ENCODE measurements at places on chromosomes 11 and 22.
A peak's percentile ranks its signal among the peaks of the same experiment; 100 is the strongest.

DNA sequence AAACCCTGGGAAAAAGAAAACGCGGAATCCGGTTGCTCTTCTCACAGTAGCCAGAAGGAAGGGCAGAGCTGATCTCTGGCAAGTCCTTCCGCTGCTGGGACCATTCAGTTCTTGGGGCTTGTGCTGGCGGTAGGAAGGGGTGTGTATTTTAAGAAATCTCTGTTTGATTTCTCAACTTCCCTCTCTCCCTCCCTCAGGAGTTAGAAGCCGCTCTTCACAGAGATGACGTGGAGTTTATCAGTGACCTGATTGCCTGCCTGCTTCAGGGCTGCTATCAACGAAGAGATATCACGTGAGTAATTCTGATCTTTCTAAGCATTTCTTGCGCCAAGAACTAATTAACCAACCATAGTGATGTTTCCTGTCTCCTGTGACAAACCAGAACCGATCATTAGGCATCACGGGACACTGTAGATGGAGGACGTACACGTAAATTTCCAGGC is 85.9 kb upstream of the SLC25A18 start:
- DNase-seq = no peak

- DNase-seq = no peak
Measured at GRCh38 chr22:44703255-44703870, 1.4 kb downstream of the PRR5 start.

- DNase-seq = no peak
Measured at GRCh38 chr11:63747011-63747410, 21.6 kb downstream of the ZFTA start.

DNA sequence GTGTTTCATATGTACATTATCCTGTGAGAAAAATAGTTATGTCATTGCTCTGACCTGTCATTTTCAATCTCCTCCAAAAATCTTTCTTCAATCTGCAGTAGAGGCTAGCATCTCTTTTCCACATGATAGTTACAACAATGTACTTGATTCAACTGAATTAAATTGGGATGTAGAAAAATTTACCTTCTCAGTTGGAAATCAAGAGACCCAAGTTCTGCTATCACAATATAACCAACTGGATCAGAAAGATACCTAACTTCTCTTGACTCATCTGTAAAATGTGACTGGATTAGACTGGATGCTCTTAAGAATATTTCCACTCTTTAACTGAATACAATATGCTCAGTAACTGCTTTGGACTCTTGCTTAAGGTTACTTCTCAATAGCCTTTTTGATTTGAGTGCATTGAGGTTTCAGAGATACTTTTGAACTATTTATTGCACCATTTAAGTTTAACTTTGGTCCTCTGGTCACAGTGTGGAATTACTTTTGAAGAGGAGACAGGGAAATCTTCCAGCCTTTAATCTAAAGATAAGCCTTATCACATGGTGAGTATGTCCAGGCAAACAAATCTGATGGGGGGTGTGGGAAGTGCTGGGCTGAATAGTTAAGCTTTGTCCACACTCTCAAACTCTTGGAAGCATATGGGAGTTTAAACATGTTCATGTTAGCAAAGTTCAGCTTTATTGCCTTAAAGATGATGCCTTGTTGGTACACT is 82.3 kb downstream of the YAP1 start:
- DNase-seq = no peak

GRCh38 chr11:62190011-62190410 is at the start of gene SCGB1D1:
TSS of gene SCGB1D1 (plus strand) at chr11:62190216. CDS start at chr11:62190285, 69 bp downstream.
- no peak for DNase-seq

GRCh38 chr22:11628651-11629511 is 3899.1 kb upstream of the OR11H1 start:
- no peak for DNase-seq

DNA sequence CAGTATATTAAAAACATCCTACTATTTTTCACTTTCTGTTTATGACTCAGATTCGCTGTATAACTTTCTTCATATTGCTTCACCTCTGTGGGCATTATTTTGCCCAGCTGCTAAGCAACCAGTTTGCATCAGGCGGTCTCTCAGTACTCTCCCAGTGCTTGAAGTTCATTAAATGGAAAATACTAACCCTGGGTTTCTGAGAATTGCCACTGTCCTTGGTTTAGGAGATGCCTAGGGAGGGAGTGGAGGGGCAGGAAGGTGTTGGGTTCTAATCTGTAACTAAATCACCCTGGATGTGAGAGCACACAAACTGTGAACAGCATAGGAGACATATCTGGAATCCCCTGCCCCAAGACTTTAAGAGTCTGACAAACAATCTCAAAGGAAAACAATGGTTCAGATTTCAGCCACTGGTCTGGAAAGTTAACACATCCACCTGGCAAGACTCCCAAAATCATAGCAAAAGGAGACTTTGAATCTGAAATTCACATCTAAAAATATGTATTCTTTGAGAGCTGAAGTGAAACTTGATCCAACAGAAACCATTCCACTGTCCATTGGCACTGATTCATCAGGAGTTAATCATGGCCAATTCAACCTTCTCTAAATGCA is 540.0 kb downstream of the SOX6 start:
- no peak for DNase-seq

DNA sequence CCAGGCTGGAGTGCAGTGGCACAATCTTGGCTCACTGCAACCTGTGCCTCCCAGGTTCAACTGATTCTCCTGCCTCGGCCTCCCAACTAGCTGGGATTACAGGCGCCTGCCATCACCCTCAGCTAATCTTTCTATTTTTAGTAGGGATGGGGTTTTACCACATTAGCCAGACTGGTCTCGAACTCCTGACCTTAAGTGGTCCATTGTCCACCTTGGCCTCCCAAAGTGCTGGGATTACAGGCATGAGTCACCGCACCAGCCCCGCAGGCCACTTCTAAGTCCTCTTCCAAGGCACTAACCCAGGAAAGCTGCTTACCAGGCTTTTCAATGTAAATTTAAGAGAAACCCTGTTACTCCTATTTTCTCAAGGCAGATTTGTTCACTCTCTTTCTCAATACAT is 50.4 kb downstream of the DENND5A start:
- DNase-seq = no peak

GRCh38 chr11:46983598-46983997 is 47.0 kb downstream of the CSTPP1 start:
- no peak for DNase-seq

DNA sequence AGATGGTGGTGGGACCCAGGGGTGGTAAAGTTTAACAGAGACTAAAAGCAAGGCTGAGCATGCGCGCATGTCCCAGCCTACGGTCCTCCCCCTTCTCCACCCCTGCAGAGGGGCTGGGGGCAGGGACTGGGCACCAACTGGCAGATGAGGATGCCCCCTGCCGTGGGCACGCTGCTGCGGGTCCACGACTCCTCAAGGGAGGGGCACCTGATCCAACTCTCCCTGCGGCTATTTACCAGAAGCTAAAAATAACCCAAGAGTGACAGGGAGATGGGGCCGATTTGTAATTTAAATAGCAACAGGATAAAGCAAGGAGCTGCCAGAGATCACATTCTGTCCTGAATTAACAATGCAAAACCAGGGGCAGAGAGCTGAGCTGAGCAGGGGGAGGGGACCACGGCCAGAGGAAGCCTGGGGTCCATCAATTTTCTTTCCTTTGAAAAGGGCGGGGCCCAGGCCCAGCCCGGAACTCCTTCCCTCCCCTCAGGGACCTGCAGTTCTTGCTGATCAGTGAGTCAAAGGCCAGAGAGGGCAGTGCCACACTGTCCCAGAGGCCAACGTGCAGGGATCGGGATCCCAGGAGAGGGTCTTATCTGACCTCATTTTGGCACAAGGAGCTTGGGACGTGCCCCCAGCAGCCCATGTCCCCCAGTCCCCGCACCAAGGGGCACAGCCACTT is 8.1 kb upstream of the DGKZ start:
- no peak for DNase-seq

GRCh38 chr11:117643606-117644300 is 153.3 kb downstream of the DSCAML1 start:
- no peak for DNase-seq

DNA sequence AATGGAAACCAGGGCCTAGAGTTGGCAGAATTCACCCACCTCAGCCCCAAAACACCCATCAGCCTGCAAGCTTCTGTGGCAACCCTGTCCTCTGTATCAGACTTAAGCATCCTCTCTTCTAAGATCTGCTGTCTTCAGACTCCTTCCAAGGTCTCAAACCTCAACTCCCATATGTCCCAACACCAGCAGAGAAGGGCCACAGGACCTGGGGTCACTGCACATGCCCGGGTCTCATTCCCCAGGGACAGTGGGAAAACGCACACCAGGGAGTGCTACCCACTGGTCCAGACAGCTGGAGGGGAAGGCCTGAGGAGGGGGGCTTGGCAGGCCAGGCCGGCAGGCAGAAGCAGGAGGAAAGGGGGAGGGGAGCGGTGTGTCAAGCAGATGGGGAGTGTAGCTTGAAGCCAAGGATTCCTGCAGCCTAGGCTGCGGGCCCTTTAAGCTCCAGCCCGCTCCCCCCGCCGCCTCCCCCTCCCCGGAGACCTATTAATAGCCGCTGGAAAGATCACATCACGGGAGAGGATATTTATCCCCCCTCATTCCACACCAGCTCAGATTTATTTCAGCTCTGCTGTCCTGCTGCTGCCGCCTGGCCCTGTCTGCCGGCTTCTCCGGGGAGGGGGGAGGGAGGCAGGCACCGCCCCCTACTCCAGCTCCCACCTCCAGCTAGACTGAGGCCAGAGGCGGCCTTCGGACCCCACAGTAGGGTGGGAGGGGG is 16.7 kb downstream of the BCL9L start:
- peak; percentile 65 for DNase-seq

GRCh38 chr11:86275493-86276370 is 26.3 kb upstream of the HIKESHI start:
- no peak for DNase-seq

- DNase-seq = no peak
Measured at GRCh38 chr11:64081745-64082442, 46.2 kb downstream of the FLRT1 start.

All from anterior cingulate cortex (tissue), 58 donors.